ENCODE measurements at places on chromosomes 1 and 21.

DNA sequence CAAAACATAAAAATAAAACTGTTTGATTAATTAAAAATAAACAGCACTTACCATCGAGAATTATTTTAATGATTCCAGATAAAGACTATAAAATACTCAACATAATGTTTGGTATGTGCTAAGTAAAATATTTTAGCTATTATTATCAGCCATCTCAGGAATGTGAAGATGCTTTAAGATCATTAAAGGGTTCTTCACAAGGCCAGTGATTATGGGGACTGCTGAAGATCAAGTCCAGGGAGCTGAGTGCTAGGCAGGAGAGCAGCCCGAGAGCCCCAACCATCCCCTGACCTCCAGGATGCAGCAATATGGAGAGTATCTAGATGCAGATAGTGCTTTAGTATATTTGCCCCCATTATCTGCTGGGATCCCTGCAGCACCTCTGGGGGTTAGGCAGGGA, 4.6 kb upstream of the TACSTD2 start:
- no peak for DNase-seq

DNA sequence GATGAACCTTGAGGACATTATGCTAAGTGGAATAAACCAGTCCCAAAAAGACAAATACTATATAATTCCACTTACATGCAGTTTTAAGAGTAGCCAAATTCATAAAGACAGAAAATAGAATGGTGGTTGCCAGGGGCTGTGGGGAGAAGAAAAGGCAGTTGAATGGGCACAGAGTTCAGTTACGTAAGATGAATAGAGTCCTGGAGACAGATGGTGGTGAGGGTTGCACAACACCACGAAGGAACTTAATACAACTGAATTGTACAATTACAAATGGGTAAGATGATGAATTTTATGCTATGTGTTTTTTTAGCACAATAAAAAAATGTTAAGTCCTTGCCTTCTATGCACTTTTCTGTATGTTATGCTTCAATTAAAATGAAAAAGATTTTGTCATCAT, 66.6 kb downstream of the CD34 start:
- no peak for DNase-seq

GRCh38 chr21:41168391-41169257, 664 bp downstream of the BACE2 start:
- peak; percentile 4 for DNase-seq

GRCh38 chr1:244628789-244629188, 24.1 kb upstream of the DESI2 start:
- no peak for DNase-seq

DNA sequence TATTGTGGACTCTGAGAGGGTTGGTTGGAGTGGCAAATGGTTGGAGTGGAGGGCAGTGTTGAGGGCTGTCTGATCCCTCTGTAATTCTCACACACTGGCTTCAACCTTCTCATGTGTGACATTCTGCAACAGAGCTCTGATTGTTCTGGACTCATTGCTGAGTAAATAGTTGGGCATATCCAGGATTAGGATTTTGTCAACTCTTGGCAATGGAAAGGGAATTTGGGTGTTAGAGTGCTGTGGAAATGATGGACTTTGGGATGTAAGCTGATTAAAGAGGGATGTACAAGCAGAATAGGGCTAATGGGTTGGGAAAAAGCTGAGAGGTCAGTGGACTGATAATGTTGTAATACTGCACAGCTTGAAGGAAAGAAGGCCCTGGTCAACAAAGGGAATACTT, 16.5 kb downstream of the TLCD4 start:
- no peak for DNase-seq

DNA sequence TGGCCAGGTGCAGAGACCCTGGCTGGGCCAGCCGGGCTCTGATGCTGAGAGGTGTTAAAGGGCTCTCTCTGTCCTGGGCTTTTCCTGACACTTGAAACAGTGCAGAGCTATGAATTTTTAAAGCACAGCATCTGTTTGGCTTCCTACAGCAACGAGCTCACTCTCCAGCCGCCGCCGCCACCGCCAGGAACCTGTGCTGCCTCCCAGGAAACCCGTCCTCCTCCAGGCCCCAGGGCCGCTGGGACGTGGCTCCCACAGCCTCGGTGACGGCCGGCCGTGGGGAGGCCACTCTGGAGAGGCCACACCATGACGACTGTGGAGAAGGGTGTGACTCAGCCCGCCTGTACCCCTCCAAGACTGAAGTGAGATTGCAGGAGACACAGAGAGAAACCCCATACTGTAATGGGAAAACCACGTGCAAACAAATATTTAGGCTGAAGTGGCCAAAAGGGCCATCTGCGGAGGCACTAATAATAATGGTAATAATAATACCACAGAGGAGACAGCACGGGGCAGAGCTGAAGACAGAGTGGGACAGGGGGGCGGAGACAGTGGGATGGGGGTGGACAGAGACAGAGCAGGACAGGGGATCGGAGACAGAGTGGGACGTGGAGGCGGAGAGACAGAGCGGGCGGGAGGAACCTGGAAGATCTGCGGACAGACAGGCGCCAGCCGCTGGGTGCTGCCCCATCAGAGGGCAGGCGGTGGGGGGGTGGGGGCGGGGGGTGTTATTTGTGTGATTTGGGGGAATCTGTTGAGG, 139.2 kb downstream of the CASZ1 start:
- DNase-seq = no peak

DNA sequence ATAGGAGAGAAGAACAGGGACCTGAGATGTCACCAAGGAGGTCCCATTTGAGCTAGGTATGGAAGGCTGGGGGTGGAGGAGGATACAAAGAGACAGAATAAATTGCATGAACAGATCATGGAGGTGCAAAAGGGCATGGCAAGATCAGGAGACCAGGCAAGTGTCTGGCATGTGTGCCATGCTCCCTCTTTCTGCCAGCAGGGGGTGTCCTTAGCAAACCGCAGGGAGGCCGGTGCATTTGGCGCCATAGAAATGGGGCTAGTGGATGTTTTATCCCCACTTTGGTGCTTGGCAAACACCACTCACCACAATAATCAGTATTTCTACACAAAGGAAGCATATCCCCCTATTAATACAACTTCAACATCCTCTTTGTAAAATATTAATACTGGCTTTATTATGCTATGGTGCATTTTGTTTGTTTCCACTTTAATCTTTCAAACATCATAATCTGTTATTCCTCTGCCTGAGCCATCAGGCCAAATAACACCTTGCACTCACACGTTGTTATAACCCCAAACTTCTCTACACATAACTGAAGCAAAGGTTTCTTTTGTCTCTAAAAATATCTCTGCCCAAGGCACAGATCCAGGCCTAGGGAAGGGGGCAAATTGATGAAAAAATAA, 25.9 kb downstream of the S100A6 start:
- peak; percentile 74 for DNase-seq

GRCh38 chr1:150472601-150473200, 14.5 kb upstream of the TARS2 start:
- DNase-seq = no peak
